Aortic smooth muscle cell (primary cell): ENCODE measurements at places on chromosomes 12 and 14. TPM values are rescaled to one million over a fixed set of nuclear protein-coding genes. Genes with fewer than 3 reads are reported as not detected.

The SLCO1C1 gene
- total RNA-seq = 2.2 and 2.6 TPM in 2 replicates

The KERA gene
- not detected in 2 replicates for total RNA-seq

The CLEC4C gene
- not detected in 2 replicates for total RNA-seq

The PLCZ1 gene
- 0.06 and 0.13 TPM in 2 replicates for total RNA-seq

The FITM1 gene
- total RNA-seq = 0.13 and 0.19 TPM in 2 replicates

The EFS gene
- total RNA-seq = 6.3 and 10.7 TPM in 2 replicates

The ACOT4 gene
- 0.53 and 0.62 TPM in 2 replicates for total RNA-seq

The VRK1 gene
- total RNA-seq = 17.5 and 28.1 TPM in 2 replicates

The RAN gene
- 654 and 811 TPM in 2 replicates for total RNA-seq

The DAO gene
- total RNA-seq = not detected in 2 replicates

The TARBP2 gene
- 42.2 and 47.0 TPM in 2 replicates for total RNA-seq

The CD163 gene
- under 0.01 TPM in 1 of 2 replicates, not detected in the other for total RNA-seq

The GPX2 gene
- 0.12 TPM in 1 of 2 replicates, not detected in the other for total RNA-seq

The NOVA1 gene
- total RNA-seq = 1.8 and 4.5 TPM in 2 replicates

The KRT79 gene
- total RNA-seq = not detected in 2 replicates

The FZD10 gene
- under 0.01 TPM in 1 of 2 replicates, not detected in the other for total RNA-seq

The GALNT16 gene
- 1.8 and 2.5 TPM in 2 replicates for total RNA-seq

The TBX5 gene
- not detected in 2 replicates for total RNA-seq

The TAS2R7 gene
- total RNA-seq = not detected in 2 replicates

The TPPP2 gene
- total RNA-seq = not detected in 2 replicates

The IL31 gene
- total RNA-seq = not detected in 2 replicates

The POTEM gene
- total RNA-seq = not detected in 2 replicates

The WNT5B gene
- total RNA-seq = 12.9 and 15.2 TPM in 2 replicates

The FLRT2 gene
- total RNA-seq = 2.8 and 6.8 TPM in 2 replicates

The GPR137C gene
- 0.26 and 0.56 TPM in 2 replicates for total RNA-seq

The GLIPR1L2 gene
- 0.92 and 1.1 TPM in 2 replicates for total RNA-seq

The TSPAN8 gene
- total RNA-seq = 99.4 and 200 TPM in 2 replicates

The KRT71 gene
- total RNA-seq = not detected in 2 replicates

The CELA1 gene
- total RNA-seq = not detected in 2 replicates

The ZC3H10 gene
- total RNA-seq = 6.8 and 7.9 TPM in 2 replicates

The DAAM1 gene
- 12.7 and 27.5 TPM in 2 replicates for total RNA-seq

The C12orf54 gene
- not detected in 2 replicates for total RNA-seq

The KCNH3 gene
- total RNA-seq = under 0.01 and 0.06 TPM in 2 replicates

The RPGRIP1 gene
- not detected in 2 replicates for total RNA-seq

The MIA2 gene
- 9.4 and 13.7 TPM in 2 replicates for total RNA-seq

The HOXC9 gene
- total RNA-seq = not detected in 2 replicates

The APAF1 gene
- total RNA-seq = 18.8 and 20.3 TPM in 2 replicates

The OR6C2 gene
- not detected in 2 replicates for total RNA-seq

The KRT3 gene
- total RNA-seq = not detected in 2 replicates

The WNT1 gene
- not detected in 2 replicates for total RNA-seq
